Activated T-helper 9 cell treated with anti-CD3 and anti-CD28 coated beads, Interleukin-2, amount 50 U/mL, for 16 hours (primary cell): ENCODE measurements at places on chromosomes 7 and 10.

GRCh38 chr10:64732372-64732957 lies 1211.3 kb downstream of the REEP3 start:
- DNase-seq = no peak

GRCh38 chr10:78934532-78934898 lies 134.3 kb upstream of the ZMIZ1 start:
- DNase-seq = no peak

DNA sequence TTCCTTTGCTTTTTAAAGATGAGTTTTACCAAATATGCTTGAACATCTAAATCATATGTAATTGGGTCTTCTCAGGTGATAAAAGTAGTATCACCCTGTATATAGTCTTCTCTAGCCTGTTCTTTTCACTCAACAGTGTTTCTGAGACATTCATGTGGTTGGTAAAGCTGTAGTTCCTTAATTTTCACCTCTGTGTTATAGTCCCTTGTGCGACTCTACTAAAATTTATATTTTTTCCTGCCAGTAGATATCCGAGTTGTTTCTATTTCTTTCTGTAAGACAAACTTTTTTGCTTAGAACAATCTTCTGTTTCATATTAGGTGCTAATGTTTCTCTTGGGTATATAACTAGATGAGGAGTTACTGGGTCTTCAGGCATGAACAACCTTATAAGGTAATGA lies 35.6 kb downstream of the SYPL1 start:
- no peak for DNase-seq

DNA sequence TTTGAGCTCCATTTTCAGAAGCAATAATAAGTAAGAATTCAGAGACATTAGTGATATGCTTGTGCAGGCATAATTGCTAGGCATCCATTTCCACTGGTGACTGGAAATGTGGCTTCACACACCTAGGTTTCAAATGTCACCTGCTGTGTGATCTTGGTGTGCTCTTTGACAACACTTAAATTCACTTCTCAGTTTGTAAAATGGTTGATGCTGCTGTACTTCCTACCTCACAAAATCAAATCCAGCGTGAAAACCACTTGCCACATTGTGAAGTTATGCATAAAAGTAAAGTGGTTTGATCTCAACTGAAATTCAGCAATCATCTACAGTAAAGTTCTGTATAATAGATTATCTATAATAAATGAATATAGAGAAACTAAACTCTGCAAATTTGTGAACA lies 82.4 kb downstream of the APBB1IP start:
- DNase-seq = no peak

DNA sequence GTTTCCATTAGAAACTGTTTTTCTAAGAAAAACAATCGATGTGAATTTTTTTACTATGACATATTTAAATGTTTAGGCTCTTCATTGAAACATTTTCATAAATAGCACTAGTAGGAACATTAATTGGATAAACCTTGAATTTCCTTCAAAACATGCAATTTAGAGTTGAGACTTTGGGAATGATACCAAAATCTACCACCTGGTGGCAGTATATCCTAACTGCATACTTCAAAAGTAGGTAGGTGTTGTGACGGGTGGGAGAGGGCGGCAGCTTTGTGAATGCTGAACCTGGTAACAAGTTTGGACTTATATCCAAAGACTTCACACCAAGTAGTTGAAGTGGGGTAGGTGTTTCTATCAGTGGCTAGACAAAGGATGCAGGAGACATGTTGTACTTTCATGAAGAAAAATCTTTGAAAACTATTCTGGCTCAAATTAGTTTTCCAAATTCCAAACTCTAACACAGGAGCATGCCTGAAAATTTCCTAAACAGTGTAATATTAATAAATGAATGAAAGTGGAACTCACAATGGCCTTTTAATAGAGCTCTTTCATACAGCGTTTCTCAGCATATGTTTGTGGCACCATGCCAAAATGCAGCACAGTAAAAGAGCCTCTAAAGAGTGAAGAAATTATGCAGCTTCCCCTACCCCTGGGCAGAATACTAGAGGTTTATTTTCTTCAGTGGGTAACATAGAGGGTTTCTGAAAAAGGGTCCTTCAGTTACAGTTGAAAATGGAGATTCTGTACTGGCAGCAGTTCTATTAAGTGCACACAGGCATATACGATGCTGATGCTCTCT lies 201.0 kb upstream of the TPK1 start:
- DNase-seq = no peak

- DNase-seq = no peak
These were observed 6.2 kb downstream of the GATA3 start for GRCh38 chr10:8060704-8061121.

- no peak for DNase-seq
These were observed 1.7 kb upstream of the ANKRD22 start for GRCh38 chr10:88853155-88853881.

GRCh38 chr7:66307591-66308215 lies 102.6 kb downstream of the TPST1 start:
- DNase-seq = no peak

- no peak for DNase-seq
These were observed 682.5 kb downstream of the LRMDA start for GRCh38 chr10:76113952-76114351.

GRCh38 chr10:77297393-77297739 lies 340.2 kb downstream of the KCNMA1 start:
- DNase-seq = no peak

DNA sequence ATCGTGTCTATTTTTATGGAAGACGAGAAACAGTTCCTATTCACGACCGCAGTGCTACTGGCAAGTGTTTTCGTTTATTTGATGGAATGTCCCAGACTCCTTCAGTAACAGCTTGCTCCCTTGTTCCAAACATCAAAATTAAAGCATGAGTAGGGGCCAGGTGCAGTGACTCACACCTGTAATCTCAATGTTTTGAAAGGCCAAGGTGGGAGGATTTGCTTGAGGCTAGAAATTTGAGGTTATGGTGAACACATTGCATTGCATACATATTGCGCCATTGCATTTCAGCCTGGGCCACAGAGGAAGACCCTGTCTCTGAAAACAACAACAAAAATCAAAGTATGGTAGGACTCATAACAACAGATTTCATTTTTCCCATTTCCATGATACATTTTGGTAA lies 22.8 kb downstream of the PTTG1IP2 start:
- no peak for DNase-seq

GRCh38 chr10:61992671-61993668 lies 91.5 kb downstream of the ARID5B start:
- peak; percentile 41 for DNase-seq

GRCh38 chr10:75231672-75232581 lies 3.8 kb downstream of the COMTD1 start:
- no peak for DNase-seq
